Lower lobe of right lung (tissue), 2 donors: ENCODE measurements at places on chromosomes 2 and 18.

DNA sequence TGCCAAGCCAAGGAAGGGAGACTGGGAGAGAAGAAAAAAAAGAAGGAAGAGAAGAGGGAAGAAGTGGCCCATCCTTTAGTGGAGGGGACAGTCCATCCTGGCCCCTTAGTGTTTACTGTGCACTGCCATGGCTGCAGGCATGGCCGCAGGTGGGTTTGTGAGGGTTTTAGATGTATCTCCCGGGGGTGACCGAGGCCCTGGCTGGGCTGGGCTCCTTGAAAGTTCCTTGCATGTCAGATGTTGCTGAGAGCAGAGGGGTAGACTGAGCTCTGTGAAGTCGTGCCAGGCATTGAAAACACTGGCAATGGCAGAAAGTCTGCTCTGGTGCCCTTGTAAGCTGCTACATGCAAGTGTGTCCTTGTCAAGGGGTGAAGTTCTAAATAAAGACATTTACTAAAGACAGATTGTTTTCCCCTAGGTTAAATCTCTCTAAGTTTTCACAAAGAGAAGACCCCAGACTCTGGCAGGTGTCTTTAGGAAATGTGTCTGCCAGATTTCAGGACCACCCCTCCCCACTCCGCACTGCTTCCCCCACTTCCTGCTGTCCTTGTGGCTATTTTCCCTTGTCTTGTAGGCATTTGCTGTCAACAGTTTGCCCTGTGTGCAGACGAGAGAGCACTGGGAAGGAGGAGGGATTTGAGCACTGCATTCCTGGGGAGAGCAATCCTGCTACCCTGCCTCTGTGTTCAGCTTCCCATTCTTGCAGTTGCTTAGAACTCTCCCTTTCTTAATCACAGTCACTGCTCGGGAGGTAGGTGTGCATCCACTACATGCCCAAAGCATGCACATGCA is 68.4 kb downstream of the ACOXL start:
- no peak for DNase-seq

DNA sequence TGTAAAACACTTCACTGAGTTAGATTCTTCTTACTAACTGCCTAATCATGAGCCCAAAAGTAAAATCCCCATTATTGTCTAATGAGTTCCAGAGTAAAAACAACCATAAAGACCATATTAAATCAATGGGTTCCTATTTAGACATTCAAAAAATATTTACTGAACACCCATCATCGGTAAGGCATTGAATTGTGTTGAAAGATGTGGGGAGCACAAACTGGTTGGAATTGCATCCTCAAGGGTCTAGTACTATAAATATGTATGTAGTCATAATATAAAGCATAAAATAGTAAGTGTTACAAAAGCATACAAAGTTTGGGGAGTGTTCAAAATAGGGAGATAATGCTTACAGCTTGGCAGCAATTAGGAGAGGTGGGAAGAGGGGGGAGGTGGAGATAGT is 3.0 kb upstream of the MARCHF4 start:
- DNase-seq = no peak

DNA sequence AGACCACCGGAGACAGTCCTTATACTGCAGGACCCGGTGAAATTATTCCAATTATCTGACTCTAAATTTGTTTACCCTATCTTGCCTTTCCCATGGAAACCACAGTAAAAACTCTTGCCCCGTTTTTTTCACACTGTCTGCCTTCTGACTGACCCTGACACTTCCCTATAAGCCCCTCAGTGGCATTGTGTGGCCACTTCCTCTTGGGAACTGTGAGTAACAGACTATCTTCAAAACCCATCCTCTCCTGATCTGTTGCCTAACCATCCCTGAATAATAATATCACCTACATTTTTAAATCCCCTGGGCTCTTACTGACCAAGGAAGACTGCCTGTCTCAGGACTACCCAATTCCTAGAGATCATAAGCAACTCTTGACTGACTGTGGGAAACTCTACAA is 42.6 kb upstream of the RNF152 start:
- no peak for DNase-seq

DNA sequence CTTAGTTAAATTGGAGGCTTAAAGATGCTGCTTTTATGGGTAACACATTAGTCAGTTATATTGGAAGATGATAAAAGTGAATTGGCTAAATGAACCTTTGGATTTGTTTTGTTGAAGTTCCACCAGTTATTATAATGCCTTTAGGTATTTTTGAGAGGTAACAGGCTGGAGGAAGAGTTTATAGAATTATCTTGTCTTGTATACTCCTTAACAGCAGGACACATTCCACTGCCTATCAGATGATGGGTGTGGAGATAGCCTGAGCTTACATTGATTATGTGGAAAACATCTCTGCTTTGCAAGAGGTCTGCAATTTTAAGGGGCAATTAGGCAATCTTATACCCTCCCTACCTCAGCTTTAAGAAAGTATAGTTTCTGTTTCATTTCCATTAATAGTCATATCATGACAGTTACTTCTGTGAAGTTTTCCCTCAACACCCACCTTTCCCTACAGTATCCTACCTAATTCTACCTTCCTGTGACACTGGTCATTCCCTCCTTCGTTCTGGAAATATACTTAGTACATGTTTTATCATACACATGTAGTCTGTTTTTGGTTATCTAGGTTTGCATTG is 403.7 kb upstream of the SPRED2 start:
- no peak for DNase-seq

GRCh38 chr2:143906850-143907249 is 613.1 kb downstream of the ZEB2 start:
- no peak for DNase-seq

GRCh38 chr2:216012133-216012829 is 1.1 kb downstream of the MREG start:
- no peak for DNase-seq

DNA sequence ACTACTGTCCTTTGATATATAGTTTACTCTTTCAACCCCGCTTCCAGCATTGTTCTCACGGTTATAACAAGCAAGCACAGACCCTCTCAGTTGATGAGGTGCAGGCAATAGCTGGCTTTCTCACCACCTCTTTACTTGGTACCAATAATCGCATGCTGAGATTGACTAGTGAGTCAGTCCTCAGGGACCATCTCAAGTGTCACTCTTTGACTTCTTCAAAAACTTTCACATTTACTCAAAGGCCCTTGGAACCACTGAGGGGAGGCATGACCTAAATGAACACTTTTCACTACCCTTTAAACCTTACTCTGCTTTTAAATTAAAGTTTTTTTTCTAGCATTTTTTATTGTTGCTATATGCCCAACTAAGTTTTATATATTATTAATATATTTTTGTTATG is 101.8 kb downstream of the DAW1 start:
- DNase-seq = no peak

GRCh38 chr2:218721934-218722333 is 11.3 kb downstream of the TTLL4 start:
- no peak for DNase-seq

DNA sequence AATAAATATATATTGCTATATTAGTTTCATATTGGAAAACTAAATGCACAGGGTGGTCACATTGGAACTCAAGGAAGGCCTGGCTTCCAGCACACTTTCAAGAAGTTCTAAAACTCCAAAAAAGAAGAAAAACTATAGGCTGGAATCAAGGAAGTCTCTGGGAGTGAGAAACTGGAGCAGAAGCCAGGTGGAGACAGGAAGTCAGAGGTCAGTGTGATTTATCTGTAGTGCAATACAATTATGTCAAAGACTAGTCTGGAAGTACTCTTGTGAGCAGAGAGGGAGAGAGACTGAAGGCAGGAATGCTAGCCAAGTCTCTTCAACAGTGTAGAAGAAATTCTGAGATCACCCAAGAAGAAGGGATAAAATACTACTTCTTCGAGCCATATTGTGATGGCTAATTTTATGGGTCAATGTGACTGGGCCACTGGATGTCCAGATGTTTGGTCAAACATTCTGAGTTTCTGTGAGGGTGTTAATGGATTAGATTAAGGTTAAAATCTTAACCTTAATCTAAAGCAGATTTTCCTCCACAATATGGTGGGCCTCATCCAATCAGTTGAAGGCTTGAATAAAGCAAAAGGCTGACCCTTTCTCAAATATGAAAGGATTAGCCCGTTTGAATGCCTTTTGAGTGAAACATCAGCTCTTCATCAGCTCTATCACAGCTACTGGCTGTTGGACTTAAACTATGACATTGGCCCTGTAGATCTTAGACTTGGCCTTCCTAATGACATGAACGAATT is 208.0 kb downstream of the TDRD15 start:
- DNase-seq = no peak

DNA sequence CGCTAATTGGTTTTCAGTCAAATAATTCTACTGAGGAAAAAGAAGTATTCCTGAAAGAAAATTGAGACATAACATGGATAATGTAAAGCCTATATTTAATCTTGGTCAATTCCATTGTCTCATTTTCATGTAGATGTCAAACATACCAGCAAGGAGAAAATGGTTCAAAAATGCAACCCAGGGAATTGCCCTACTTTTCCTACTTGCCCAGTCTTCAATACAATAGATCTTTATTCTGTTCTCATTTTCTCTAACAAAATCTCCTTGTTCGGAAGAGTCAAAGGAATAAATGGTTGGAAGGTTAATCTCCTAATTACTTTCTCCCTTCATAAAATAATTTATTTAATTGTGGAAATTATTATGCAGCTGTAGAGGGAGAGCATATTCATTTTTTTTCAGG is 896.1 kb downstream of the NRXN1 start:
- no peak for DNase-seq

DNA sequence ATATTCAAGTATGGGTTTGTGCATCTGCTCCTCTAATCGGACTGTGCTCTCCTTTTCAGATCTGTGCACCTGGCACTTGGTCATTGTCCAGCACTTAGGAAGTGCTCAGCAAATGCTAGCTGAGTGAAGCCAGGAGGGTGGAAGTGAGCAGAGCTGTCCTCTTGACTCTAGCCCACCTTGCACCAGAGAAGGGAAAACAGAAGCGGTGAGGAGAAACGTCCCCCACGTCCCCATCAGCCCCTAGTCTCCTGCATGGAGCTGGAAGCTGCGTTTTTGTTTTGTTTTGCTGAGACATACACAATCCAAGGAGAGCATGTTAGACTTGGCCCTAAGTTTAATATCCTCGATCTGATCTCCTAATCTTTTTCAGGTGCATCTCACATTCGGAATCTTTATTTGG is 73.6 kb downstream of the EN1 start:
- DNase-seq = no peak

DNA sequence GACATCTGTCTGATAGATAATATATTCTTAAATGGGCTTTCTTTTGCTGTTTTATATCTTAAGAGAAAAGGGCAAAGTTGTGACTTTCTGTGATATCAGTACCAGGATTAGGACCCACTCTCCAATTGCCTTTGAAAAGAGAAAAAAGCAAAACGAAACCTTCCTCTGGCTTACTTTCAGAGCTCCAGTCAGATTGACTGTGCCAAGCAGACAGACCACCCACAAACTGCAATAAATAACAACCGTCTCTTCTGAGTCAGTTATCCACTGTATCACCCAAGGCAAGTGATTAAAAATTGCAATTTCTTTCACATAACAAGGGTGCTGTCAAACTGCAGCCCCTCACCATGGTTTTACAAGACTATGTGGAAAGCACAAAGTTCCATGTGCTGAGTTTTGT is 230.5 kb upstream of the SETBP1 start:
- DNase-seq = no peak

- DNase-seq = no peak
Measured at GRCh38 chr18:53861185-53861584, 363.3 kb downstream of the MBD2 start.

- no peak for DNase-seq
Measured at GRCh38 chr2:8398040-8398668, 283.7 kb upstream of the ID2 start.

DNA sequence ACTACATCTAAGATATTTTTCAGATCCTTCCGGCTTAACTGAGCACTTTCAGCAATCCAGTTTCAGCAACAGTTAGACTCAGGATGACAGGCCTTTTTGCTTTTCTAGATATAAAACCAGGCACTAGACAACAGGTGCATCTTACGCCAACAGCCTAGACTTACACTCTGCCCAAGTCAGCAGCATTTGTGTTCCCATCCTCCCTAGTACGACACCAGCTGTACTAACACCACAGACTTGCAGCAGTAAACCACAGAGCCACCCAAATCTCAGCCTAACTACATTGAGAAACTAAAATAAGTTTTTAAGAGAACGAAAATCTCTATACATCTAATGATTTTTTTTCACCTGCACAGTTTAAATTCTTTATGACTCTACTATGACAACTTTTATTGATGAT is 89.9 kb upstream of the DNMT3A start:
- DNase-seq = no peak

GRCh38 chr2:10740226-10740625 is 18.8 kb downstream of the ATP6V1C2 start:
- no peak for DNase-seq

GRCh38 chr2:72914589-72915319 is 2.6 kb upstream of the EMX1 start:
- DNase-seq = no peak

- DNase-seq = no peak
Measured at GRCh38 chr2:31199206-31199605, 18.1 kb downstream of the CAPN14 start.

DNA sequence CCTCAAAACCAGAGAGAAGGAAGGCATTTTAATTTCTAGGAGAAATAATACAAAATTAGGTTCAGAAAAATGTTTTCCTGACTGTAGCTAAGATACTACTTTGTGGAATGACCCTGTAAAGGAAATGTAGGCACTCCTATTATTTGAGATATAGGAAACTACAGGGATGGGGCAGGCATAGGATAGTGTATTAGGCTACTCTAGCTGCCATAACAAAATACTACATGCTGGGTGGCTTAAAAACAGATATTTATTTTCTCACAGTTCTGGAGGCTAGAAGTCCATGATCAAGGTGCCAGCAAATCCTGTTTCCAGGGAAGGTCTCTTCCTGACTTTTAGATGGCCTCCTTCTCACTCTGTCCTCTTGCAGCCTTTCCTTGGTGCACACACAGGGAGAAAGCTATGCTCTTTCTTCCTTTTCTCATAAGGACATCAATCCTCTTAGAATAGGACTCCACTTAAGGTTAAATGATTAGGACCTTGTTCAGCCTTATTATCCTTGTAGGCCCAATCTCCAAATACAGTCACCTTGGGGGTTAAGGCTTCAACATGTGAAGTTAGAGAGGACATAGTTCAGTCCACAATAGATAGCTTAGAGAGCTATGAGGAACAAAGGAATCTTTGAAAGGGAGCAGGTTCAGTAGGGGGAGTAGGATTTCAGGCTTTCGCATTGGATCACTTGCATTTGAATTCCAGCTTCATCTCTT is 14.0 kb upstream of the CAVIN2 start:
- no peak for DNase-seq

- no peak for DNase-seq
Measured at GRCh38 chr2:4992226-4992625, 700.0 kb upstream of the SOX11 start.

DNA sequence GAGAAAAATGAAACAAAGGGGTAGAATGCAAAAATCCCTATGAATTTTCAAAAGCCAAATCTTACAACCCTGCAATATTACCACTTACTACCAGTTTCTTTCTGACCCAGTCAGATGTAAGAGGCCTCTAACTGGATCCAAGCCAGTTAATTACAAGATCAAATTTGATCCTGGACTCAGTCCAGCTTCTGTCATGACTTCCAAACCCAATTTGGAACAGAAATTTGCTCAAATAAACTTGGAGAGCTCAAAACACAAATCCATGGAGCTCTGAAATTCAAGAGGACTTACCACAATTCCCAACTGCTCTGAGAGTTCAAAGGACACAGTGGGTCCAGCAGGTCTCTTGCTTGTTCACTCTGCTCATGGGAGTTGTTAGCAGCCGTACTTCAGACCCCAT is 1271.7 kb upstream of the SLC39A10 start:
- DNase-seq = no peak
